Posterior vena cava (tissue), 2 donors: ENCODE measurements at places on chromosomes 3 and 15.

DNA sequence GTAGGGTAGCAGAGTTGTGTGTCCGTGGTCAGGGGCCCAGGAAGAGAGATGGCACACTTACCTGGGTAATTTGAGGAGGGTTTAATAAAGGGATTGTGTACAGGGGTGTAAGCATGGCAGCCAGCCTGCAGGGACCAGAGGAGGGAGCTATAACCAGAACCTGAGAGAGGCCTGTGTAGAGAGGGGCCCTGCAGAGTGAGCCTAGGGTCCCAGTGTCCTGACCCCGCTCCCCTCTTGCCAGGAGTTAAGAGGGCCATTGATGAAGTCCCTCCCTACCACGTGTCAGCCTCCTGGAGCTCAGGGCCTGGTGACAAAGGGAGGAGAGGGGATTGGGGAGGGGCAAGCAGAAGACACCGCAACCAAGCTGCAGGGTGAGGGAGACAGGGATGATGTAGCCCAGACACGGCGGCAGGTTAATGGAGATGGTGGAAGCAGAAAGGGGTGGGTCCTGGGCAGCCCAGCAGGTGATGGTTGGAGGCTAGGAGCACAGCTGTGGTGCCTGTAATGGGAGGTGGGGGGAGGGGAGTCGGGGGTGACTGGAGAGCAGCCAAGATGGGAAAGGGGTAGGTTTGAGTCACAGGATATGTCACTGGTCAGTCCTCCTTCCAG, 165.4 kb upstream of the TOPAZ1 start:
- no peak for DNase-seq

GRCh38 chr15:27977696-27978095, 121.4 kb downstream of the OCA2 start:
- DNase-seq = no peak

DNA sequence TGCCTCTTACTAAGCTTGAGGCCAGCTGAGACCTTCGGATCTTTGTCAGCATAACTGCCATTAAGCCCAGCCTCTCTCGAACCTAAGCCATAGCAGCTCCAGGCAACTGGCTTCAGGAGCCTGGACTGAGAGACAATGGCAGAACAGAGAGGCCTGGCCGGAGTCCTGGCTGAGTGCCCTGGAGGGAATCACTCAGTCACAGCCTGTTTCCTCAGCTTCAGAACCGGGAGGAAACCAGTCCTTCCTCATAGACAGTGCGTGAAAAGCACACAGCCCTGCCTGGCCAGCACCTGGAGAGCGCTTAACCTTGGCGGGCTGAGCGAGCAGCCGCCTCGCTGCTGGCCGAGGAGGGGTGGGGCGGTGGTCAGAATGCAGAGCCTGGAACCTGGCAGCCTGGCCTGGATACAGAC, 21.6 kb downstream of the RNU5B-1 start:
- no peak for DNase-seq

GRCh38 chr3:73558727-73559075, 66.0 kb downstream of the PDZRN3 start:
- DNase-seq = no peak

DNA sequence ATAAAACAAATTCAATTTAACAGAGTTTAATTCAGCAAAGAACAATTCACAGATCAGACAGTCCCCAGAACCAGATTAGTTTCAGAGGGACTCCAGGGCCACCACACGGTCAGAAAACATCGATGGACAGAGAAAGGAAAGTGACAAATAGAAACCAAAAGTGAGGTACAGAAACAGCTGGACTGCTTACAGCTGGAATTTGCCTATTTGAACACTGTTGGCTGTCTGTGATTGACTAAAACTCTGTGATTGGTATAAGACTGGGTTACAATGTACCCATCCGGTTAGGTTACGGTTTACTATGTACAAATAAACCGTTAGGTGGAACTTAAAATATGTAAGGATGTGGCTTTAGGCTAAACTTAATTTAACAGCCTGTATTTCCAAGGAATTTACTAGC, 30.3 kb downstream of the MOBP start:
- DNase-seq = no peak

GRCh38 chr3:114542359-114542758, 248.5 kb downstream of the TIGIT start:
- no peak for DNase-seq

DNA sequence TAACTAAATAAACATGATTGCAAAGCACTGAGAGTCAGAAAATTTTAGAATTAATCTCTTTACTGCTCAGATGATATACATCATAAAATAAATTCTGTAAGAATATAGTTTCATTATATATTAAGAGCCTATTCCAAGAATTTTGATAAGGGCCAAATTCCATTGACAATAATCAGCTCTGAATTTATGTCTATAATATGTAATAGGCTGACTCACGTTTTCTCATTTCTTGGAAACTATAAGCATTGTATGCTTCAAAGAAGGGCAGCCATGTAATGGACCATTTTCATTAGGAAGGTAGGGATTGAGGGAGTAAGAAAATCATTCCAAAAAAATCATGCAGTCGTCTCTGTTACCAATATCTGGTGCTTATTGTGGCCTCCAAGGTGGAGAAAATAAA, 315.9 kb downstream of the ZIC4 start:
- no peak for DNase-seq

DNA sequence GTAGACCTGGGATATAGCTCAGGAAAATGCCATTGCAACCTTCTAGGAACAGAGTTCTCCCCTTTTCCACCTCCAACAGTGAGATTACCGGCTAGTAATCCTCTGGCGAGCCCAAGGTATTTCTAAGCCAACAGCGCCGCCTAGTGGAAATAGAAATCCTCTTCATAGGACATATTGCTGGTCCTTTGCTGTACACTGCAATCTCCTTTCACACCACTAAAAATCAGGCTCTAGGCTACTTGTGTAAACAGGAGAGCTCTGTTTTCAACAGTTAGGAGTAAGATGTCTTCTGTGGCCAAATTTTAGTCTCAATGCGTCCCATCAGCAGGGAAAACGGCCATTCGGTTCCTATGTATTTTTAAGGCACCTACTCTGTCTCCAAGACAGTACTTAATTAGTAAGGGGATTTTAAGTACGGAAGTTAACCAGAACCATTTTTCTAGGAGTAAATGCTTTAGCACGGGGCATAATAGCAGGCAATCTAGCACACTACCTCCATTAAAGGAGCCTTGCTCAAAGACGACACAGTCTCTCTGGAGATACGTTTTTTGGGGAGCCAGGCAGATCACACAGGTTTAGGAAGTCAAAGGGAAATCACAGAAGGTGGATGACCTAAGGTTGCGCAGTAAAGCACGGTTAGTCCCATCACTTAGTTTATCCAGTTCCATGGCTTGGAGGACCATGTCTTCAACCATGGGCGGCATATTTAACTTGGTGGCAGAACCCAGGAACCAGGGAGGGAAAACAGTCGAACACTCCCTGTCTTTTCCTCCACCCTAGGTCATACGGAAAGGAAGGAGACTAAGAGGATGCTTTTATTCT, 43.8 kb downstream of the NCEH1 start:
- DNase-seq = no peak

GRCh38 chr3:56915966-56916586, 114.3 kb upstream of the ARHGEF3 start:
- no peak for DNase-seq

GRCh38 chr3:173009410-173009809, 131.6 kb downstream of the SPATA16 start:
- DNase-seq = no peak

GRCh38 chr3:15427981-15428380, 583 bp downstream of the EAF1 start:
- DNase-seq = no peak

DNA sequence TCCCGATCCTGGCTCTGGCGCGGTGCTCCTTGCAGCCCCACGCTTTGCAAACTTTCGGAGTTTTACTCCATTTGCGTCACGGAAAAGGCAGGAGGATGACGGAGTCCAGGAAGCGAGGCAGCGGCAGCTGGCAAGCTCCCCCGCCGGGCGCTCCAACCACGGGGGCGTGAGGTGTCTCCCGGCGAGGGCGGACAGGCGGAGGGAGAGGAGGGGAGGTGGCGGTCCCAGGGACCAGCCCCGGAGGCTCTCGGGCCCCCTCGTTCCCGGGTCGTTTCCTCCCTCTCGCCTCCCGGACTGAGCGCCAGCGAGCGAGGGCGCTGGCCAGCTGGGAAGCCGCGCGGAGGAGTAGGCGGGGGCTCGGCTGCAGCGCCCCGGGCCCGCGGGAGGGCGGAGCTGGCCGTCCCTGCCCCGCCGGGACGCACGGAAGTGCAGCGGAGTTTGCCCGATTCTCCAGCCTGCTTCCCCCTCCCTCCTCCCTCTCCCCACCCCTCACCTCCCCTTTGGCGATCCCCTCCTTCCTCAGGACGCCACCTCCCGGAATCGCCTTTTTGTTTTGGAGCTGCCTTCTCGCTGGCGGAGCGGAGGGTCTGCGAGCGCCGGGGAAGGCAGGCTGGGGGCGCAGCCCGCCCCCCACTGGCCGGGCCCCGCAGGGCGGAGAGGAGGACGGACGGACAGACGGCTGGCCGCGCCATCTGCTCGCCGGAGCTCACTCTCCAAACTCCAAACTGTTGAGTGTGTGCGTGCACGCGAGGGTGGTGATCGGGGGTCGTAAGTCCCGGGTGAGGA, at the start of gene SNX33:
SNX33 (plus strand) TSS at position 543 of the 786 bp plus-strand sequence. CDS start 1,191 bp downstream, outside the sequence.
- peak; percentile 96 for DNase-seq

DNA sequence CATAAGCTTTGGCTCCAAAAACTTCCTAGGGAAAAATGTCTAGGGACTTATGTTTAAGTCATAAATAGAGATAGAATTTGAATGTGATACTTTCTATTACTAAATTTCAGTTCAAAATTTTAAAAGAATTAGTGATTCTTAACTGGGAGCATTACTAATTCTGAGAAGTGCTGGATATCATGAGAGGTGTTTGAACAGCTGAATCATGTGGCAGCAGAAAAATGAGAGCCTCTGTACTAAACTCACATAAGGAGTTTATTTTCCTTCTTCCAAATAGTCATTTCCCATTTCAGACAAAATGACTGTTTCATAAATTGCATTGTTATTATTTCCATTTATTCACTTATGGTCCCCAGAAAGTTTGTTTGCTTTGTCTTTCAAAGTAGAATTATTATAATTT, 62.7 kb downstream of the SLMAP start:
- DNase-seq = no peak

DNA sequence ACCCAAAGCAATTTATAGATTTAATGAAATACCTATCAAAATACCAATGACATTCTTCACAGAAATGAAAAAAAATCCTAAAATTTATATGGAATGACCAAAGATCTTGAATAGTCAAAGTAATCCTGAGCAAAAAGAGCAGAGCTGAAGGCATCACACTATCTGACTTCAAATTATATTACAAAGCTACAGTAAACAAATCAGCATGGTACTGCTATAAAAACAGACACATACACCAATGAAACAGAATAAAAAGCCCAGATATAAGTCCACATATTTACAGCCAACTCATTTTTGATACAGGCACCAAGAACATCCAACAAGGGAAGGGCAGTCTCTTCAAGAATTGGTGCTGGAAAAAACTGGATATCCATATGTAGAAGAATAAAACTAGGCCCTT, 54.9 kb upstream of the TMEM158 start:
- DNase-seq = no peak

GRCh38 chr15:57637846-57638245, 46.1 kb downstream of the MYZAP start:
- DNase-seq = no peak

DNA sequence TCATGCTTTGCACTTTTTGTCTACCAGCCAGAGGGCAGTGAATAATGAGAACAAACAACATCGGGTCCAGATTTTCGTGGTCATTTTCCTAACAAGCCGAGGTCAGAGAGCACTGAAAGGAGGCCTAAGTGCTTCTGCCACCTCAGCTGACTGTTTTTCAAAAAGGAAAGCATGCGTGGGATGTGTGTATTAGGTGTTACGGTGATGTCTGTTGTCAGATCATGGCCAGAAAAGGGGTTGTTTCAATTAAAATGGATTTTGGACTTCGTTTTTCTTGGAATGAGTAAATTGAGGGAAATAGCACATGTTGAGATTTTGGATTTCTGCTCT, 99.5 kb downstream of the APBA2 start:
- no peak for DNase-seq

- DNase-seq = no peak
Measured at GRCh38 chr3:42707620-42708355, 5.2 kb upstream of the HHATL start.

GRCh38 chr3:13801361-13802204, 78.3 kb downstream of the WNT7A start:
- peak; percentile 55 for DNase-seq

- no peak for DNase-seq
Measured at GRCh38 chr3:149437710-149438109, 36.8 kb upstream of the TM4SF4 start.

GRCh38 chr3:16300881-16301359, 35.9 kb downstream of the OXNAD1 start:
- no peak for DNase-seq

DNA sequence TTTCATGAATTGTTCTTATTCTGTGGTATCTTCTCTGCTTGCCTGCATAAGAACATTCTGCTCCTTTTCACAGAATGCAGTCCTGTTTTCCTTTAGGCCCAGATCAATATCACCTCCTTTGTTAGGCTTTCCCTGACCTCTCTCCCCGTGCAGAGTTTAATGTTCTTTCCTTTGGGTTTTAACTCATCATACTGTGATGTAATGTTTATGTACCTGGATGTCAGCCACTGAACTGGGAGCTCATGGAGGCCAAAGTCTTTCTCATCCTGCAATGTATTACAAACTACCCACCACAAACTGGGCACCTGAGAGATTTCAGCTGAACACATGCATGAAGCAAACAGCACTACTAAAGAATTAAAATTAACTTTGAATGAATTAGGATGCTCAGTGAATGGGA, 192.8 kb upstream of the RORA start:
- no peak for DNase-seq

GRCh38 chr3:109369510-109369909, 32.2 kb upstream of the DPPA4 start:
- no peak for DNase-seq

DNA sequence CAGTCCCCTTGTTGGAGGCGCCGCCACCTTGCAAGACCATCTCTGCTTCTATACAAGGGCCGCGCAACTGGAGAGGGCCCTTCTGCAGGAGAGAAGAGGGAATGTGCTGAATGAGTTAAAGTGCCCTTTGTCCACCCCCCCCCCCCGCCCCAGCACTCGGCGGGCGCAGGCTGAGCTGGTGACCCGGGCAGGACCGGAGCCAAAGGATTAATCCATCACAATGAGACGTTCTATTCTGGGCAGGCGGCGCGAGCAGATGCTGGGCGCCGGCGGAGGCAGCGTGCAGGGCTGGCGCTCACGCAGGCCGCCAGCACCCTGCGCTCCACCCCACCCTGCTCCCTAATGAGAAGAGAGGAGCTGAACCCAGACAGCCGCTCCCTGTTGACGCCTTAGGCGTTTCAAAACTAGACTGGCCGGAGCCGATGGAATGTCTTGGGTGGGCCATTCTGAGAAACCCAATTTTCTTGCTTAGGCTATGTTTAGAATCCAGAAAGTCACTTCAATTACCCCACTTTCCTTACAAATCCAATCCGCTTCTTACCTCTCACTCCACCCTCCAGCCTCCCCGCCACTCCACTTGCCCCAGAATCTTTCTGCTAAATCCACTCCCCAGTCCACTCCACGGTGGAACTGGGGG, 32.9 kb downstream of the GJD2 start:
- DNase-seq = peak; percentile 95

GRCh38 chr3:48655606-48656005, 7.1 kb downstream of the CELSR3 start:
- DNase-seq = no peak

- peak; percentile 90 for DNase-seq
Measured at GRCh38 chr15:39581793-39582285, 960 bp downstream of the THBS1 start.
